ENCODE measurements at places on chromosomes 2 and 18.
A peak's percentile ranks its signal among the peaks of the same experiment; 100 is the strongest.

GRCh38 chr2:155377266-155377680, 678.8 kb downstream of the KCNJ3 start:
- H3K27ac ChIP-seq: no peak overlapping the region
- no peaks in the 10 kb centered on the region for H3K4me1 ChIP-seq
- H3K36me3 ChIP-seq: no peaks in the 10 kb centered on the region
- DNase-seq: no peak
- H3K4me3 ChIP-seq: no peak overlapping the region

GRCh38 chr2:239882331-239882732, 142.8 kb downstream of the NDUFA10 start:
- H3K27ac ChIP-seq: no peak overlapping the region
- peak; percentile 57 for DNase-seq
- H3K4me1 ChIP-seq: no peaks in the 10 kb centered on the region

- H3K27me3 ChIP-seq: no peaks in the 10 kb centered on the region
- no peak overlapping the region for H3K4me3 ChIP-seq
- no peak for DNase-seq
- H3K27ac ChIP-seq: no peak overlapping the region
- no peaks in the 10 kb centered on the region for H3K36me3 ChIP-seq
- H3K4me1 ChIP-seq: no peaks in the 10 kb centered on the region
Measured at GRCh38 chr2:69247583-69247982, 139.4 kb downstream of the GFPT1 start.

GRCh38 chr2:3128786-3129185, 248.8 kb downstream of the EIPR1 start:
- no peak overlapping the region for H3K27ac ChIP-seq
- no peaks in the 10 kb centered on the region for H3K27me3 ChIP-seq
- no peak overlapping the region for H3K4me3 ChIP-seq
- no peaks in the 10 kb centered on the region for H3K36me3 ChIP-seq

- H3K4me1 ChIP-seq: no peaks in the 10 kb centered on the region
- no peak overlapping the region for H3K27ac ChIP-seq
- no peaks in the 10 kb centered on the region for H3K27me3 ChIP-seq
- H3K4me3 ChIP-seq: no peak overlapping the region
Measured at GRCh38 chr2:241003369-241003768, 5.0 kb downstream of the SNED1 start.

- H3K4me3 ChIP-seq: no peak overlapping the region
- no peaks in the 10 kb centered on the region for H3K27me3 ChIP-seq
- no peaks in the 10 kb centered on the region for H3K36me3 ChIP-seq
- H3K27ac ChIP-seq: no peak overlapping the region
- H3K4me1 ChIP-seq: no peaks in the 10 kb centered on the region
Measured at GRCh38 chr2:222353993-222354392, 55.2 kb upstream of the PAX3 start.
